Stimulated activated CD4-positive, alpha-beta T cell treated with anti-CD3 and anti-CD28 coated beads, Interleukin-4, amount 100 ng/mL, for 24 hours (primary cell): ENCODE measurements at places on chromosomes 12 and 14.
A peak's percentile ranks its signal among the peaks of the same experiment; 100 is the strongest.

GRCh38 chr14:105311838-105312237 lies 2.7 kb upstream of the PACS2 start:
- no peak for DNase-seq

DNA sequence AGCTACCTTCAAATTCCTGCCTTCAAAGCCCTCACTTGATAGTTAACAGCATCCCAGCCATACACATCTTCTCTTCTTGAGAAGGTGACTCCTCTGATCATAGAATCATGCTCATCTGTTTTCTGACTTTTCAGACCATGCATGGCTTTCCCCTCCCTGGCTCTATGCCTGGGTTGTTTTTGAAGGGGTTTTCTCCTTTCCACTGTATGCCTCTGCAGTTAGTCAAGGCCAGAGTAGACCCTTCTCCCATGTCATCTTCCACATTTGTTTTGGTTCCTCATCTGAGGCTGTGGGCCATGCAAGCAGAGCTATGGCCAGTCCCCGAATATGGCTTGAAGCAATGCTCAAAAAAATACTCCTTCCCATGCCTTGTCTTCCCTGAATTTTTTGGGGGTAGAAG lies 14.3 kb upstream of the MCRS1 start:
- no peak for DNase-seq

DNA sequence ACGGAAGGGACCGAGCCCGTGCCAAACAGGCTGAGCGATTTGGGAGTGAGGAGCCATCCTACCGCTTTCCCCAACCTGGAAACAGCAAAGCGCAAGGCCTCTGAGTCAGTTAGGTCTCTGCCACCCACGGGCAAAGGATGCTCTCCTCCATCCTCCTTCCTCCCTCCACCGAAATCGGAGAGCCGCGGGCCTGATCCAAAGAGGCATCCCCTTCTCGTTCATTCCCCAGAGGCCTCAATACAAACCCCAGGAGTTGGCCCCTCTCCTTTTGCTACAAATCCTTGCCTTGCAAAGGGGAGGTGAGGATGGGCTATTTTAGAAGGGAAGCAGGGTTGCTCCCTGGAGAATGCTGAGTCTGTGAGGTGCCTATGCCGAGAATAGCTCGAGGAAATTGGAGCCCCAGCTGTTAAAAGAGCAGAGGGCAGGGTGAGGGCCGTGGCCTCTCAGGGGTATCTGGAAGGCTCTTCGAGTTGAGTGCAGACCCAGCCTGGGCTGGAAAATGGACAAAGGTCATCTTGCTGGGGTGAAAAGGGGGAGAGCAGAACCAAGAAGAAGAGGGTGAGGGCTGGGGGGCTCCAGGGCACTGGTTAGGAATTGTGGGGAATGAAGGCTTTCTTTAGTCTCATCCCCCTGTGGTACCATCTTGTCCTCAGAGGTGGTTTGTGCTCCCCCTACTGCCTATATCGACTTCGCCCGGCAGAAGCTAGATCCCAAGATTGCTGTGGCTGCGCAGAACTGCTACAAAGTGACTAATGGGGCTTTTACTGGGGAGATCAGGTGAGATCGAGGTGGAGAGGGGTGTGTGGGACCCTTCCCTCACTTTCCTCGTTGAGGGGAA lies 1.1 kb downstream of the TPI1 start:
- peak; percentile 21 for DNase-seq

- no peak for DNase-seq
Observed at GRCh38 chr12:26226629-26227360, 31.4 kb downstream of the SSPN start.

GRCh38 chr12:52879394-52880351 lies 25.2 kb downstream of the KRT8 start:
- peak; percentile 74 for DNase-seq

GRCh38 chr12:52327830-52328500 lies 6.8 kb upstream of the KRT83 start:
- DNase-seq: no peak

- DNase-seq: no peak
Observed at GRCh38 chr14:101182476-101182875, 279.0 kb upstream of the RTL1 start.

DNA sequence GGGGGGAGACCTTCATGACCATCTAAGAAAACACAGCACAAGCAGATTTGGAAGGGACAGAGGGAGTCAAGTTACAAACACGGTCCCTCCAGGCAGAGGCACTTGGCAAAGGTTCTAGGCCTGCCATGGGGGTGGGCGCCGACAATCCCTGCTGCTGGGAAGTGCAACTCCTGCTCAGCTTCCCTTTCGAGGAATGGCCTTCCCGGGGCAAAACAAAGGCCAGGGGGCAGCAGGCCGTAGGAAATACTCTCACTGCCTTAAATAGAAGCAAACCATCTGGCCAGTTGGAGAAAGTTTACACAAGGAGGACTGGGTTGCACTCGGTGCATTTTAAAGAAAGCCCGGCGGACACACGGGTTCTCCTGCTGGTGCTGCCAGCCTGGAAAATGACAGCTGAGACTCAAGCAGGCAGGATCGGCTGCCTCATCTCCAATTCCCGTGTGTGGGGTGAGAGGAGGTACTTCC lies 65.8 kb downstream of the ITPK1 start:
- no peak for DNase-seq

GRCh38 chr12:96878704-96879103 lies 28.4 kb upstream of the NEDD1 start:
- DNase-seq: no peak

DNA sequence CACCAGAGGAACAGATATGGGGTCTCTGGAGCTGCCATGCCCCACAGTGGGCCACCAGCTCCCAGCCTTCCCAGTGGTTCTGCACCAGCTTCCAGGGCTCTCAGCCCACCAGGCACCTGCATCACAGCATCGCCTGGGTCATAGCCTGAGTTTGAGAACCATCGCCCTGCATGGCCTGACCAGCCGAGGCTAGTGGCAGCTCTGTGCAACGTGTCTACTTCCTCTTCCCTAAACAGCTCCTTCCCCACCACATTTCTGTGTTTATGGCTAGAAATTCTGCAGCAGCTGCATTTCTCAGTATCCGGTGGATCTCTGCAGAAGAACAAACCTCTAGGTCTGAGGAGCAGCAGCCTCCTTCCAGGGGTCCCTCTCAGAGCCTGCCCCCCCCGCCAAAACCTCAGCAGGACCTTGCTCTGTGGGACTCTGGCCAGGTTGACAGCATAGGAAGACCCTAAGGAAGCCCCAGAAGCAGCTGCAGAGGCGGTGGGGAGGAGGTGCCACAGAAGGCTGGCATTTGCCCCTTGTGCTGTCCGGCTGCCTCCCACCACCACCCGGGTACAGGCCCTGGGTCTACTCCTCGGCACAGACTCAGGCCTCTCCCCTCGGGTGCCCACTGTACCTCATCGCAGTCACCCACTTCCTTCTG lies 47.7 kb downstream of the PSMA6 start:
- no peak for DNase-seq

GRCh38 chr12:3836641-3837040 lies 36.6 kb downstream of the PARP11 start:
- no peak for DNase-seq

DNA sequence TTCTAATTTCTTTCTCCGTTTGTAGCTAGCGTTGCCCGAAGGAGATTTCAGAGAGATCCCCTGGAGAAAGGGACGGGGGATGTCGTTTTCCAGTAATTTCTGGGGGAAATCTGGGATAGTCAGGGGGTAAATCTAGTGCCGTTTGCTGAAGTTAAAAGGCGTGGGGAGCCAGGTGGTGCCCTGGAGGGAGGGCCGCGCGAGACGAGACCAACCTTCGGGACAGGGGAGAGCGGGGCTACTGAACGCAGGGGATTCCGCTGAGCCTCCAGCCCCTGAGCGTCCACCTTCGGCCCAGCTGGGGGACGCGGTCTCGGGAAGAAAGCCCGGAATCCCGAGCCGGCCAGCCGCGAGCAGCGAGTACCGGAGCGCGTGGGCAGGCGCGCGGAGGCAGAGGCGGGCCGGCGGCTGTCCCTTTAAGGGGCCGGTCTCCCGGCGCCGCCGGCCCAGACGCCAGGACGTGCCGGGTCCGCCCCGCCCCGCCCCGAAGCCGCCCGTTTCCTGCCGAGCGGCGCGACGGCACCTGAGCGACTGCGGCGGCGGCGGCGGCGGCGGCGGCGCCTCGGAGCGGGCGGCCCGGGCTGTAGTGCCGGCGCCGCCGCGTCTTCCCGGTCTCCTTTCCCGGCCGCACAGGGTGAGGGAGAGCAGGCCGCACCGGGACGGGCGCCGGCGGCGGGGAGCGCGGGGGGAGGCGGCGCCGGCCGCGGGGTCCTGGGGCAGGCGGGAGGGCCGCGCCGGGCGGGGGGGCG lies at the start of gene KTN1:
Gene KTN1 (plus strand): TSS at position 484 of the 746 bp plus-strand sequence. CDS start 31,842 bp downstream, outside the sequence.
- peak; percentile 85 for DNase-seq

DNA sequence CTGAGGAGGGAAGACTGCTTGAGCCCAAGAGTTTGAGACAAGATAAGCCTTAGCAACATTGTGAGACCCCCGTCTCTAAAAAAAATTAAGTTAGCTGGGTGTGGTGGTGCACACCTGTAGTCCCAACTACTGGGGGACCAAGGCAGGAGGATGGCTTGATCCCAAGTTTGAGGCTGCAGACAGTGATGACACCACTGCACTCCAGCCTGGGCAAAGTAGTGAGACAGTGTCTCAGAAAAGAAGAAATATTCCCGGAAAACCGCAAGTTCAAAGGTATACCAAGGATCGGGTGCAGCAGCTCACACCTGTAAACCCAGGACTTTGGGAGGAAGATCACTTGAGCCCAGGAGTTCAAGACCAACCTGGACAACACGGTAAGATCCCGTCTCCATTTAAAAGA lies 5.8 kb downstream of the PTGES3 start:
- no peak for DNase-seq
